ENCODE measurements at places on chromosomes 7 and 10.

GRCh38 chr10:13536674-13537366 lies 8.0 kb upstream of the BEND7 start:
- DNase-seq = peak; percentile 20

DNA sequence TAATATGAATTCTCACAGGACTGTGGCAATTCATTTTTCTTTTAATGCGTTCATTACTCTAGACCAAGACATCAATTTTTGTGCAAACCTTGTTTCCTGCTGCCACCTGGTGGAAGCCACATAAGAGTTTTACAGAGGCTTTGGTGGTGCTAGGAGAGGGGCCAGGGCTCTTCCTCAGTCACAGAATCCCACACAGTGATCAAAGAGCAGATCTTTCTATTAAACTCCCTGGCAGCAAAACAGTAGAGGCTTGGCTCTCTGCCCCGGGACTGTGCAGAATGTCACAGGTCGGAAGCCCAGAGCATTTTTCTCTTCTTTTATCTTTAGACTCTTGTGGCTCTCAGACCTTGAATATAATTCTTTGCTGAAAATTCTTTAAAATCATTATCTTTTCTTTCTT lies 506.4 kb upstream of the C7orf33 start:
- DNase-seq = no peak

- no peak for DNase-seq
Measured at GRCh38 chr10:132961420-132961786, 19.0 kb upstream of the CFAP46 start.

GRCh38 chr7:101618207-101618839 lies 10.8 kb downstream of the MYL10 start:
- no peak for DNase-seq

GRCh38 chr7:39252916-39253315 lies 275.2 kb downstream of the POU6F2 start:
- no peak for DNase-seq
